ENCODE measurements at places on chromosomes 7 and 10. TPM values are rescaled to one million over a fixed set of nuclear protein-coding genes. Genes with fewer than 3 reads are reported as not detected.

The TSC22D4 gene
- polyA plus RNA-seq: 11.3 TPM

DNA sequence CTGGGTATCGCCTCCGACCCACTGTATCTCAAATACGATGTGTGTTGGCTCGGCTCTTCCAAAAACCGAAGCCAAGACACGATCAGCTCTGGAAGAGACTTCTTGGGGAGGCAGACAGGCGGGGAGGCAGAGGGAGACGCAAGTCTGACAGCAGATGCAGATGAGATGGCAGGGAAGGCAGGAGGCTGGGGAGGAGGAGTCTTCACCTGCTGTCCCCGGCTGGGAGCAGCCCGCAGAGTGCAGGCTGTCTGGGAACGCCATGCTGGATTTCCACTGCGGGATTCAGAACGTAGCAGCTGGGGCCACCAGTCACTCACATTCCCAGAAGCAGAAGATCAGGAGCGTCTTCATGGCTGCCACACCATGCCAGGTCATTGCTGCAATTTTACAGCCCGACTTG lies 29.4 kb downstream of the CTBP2 start:
- no peak for DNase-seq

- DNase-seq: no peak
These were observed 169.3 kb downstream of the FAM107B start for GRCh38 chr10:14605231-14605925.

DNA sequence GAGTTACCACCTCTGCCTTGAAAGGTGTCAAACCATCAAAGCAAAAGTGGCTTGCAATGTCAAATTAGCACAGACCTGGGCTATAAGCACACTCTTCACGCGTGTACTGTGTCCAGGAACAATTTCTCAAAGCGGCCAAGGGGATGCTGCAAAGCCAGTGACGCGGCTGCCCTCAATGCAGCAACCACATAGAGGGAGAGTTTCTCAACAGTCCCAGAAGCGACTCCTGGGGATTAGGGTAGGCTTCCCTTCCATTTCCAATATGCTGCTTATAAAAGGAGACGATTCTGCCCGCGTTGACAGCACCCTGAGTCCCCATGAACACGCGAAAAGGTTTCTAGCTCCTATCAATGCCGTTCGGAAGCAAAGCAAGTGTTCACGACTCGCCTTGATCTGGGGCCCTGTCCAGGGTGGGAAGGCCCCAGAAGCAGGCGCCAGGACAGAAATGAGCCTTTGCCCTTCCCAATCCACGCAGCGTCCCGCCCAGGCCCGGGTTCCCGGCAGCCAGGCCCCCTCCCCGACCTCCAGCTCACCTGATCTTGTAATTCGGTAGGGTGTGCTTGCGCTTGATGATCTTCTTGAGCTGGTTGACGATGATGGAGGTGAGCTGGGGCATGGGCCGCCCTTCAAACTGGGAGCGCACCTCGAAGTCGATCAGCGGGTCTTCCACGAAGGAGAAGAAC lies 1.3 kb downstream of the PDZD8 start:
- no peak for DNase-seq

The PPP1R9A gene
- polyA plus RNA-seq: not detected

DNA sequence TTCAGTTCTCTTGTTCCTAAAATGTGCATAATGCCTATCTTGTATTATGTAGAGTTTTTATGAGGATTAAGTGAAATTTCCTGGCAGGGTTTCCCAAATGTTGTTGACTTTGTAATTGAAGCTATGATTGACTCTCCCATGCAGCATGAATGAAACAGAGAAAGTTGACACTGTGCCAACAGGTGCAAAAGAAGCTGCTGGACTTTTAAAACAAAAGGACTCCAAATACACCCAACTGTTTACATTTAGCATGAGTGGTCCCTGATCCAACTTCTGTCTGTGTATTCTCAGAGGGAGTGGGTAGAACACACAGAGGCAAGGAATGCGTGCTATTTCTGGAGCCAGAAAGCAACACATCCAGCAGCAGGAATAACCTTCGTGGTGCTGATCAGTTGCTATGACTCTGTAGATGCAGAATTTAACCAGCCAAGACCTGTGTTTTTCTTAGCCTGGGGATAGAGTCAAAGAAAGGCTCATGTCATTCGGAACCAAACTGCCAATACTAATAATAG lies 14.4 kb upstream of the RBM20 start:
- DNase-seq: peak; percentile 62

DNA sequence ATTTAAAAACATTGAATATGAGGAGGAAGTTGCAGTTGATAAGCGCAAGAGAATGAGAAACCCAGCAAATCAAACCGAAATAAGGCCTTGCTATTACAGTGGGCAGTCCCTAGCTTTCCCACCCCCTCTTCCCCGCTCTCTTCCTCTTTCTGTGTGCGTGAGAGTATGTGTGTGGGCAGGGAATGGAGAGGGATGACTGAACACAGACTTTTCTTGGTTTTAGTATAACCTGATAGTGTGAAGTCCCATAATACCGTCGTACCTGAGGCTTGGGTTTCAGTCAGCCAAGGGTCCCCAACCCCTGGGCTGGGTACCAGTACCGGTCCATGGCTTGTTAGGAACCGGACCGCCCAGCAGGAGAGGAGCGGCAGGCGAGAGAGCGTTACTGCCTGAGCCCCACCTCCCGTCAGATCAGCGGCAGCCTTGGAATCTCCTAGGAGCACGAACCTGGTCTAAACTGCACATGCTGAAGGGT lies 255.3 kb downstream of the CELF2 start:
- DNase-seq: no peak

The SPDYE8 gene
- 0.10 TPM for polyA plus RNA-seq

DNA sequence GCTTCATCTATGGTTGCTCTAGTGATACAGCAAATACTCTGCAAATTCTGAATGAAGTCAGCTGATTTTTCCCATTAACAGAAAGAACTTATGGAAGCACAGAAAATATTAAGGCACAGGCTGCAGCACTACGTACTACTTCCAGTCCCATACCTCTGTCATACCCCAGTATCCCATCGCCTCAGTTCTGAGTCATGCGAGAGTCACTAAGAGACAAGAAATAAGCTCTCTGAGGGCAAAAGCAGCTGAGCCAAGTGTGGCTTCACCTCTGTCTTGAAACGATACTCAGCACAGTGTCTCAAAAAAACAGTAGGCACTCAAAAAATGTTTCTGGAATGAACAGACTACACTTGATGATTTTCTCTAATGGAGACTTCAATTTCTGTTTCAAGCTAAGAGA lies 48.2 kb downstream of the EZH2 start:
- DNase-seq: no peak

The EMX2 gene
- polyA plus RNA-seq: not detected

DNA sequence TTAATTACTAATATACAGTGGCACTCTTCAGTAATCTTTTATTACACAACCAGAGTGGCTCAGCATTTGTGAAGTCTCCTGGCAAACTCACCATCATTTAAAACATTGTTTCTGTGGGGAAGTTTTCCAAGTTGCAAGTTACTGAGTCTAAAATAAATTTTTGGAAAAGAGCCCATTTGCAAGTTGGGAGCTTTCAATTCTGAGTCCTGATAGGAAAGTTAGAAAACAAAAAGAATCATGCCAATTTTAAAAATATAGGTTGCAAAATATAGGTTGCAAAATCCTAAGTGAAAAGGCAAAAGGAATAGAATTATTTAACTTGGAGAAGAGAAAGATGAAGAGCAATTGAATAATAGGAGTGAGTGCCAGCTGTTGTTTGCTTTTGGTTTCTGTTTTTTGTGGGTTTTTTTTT lies 378.8 kb upstream of the C7orf33 start:
- DNase-seq: no peak

- no peak for DNase-seq
These were observed 230.1 kb upstream of the SEMA3E start for GRCh38 chr7:83879063-83879462.

The EPHA1 gene
- 0.09 TPM for polyA plus RNA-seq

The PRPS1L1 gene
- polyA plus RNA-seq: not detected

The GTF2IRD2 gene
- 23.0 TPM for polyA plus RNA-seq

GRCh38 chr10:78194539-78195402 lies 161.1 kb downstream of the RPS24 start:
- DNase-seq: no peak

The CALHM3 gene
- not detected for polyA plus RNA-seq

The ADARB2 gene
- not detected for polyA plus RNA-seq

The GNAT3 gene
- polyA plus RNA-seq: not detected

The GJD4 gene
- polyA plus RNA-seq: not detected

The YKT6 gene
- polyA plus RNA-seq: 124 TPM

- DNase-seq: no peak
These were observed 84.9 kb downstream of the MAP3K8 start for GRCh38 chr10:30518907-30519306.

GRCh38 chr7:1902231-1902855 lies 232.3 kb downstream of the ELFN1 start:
- DNase-seq: no peak

The SFRP4 gene
- polyA plus RNA-seq: not detected

DNA sequence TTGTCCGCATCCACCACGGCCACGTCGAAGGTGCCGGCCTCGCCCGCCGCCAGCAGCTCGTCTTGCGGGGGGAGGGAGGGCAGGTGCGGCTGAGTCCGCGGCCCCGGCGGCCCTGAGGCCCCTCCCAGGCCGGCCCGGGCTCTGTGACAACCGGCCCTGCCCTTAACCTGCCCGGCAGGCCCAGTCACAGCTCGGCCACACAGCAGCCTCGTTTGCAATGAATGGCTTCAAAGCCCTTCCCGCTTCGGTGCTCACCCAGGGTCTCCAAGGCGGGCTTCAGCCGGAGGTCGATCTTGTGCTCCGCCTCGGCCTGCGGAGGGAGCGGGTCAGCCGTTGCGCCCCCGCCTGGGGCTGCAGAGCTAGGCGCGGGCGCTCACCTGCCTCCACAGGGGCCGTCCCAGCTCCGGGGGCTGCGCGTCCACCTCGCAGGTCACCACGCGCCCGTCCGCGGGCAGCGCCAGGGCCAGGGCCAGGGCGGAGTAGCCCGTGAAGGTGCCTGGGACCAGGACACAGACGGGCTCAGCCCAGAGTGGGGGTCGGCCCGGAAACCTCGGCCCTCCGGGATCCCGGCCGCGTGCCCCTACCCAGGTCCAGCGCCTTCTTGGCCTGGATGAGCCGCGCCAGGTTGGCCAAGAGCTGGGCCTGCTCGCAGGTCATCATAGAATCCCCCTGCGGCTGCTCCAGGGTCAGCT lies 928 bp downstream of the COMTD1 start:
- no peak for DNase-seq

DNA sequence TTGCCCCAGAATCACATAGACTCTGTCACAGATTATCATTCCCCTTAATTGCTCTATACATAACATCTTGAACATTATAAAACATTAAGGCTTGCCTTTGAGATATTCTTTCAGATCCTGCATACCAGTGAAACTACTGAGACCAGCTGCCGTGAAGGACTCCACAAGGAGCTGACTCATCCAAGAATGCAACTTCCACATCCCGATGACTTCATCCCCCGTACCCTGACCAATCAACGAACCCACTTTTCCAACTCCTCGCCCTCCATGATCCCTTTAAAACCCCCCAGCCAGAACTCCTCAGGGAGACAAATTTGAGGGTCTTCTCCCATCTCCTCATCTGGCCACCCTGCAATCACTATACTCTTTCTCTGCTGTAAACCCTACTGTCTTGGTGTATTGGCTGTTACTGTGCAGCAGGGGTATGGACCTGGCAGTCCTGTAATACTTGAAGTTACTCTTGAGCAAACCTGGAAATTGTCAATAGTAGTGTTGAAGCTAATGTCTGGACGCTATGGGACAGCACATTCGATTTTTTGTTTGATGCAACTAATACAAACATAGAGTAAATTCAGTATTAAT lies 49.8 kb downstream of the HTR5A start:
- no peak for DNase-seq

DNA sequence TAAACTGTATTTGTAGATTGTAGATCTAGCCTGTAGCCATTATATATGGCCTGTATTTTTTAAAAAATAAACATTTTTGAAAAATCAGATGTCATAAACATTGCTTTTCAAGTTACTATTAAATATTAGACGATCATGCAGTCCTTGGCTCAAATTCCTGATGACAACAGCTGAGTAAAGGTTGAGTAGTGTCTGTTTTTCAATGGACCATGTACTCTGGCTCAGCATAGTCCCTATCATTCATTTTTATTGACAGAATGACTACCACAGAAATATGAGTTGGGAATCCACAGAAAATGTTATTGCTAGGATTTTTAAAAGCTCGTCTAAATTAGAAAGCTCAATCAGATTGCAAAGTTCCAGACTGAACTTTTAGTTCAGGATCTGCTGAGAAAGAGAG lies 145.4 kb downstream of the SORCS1 start:
- no peak for DNase-seq

The MEOX2 gene
- not detected for polyA plus RNA-seq

- no peak for DNase-seq
These were observed 21.0 kb upstream of the GRB10 start for GRCh38 chr7:50803359-50804337.

GRCh38 chr7:118109607-118110006 lies 74.4 kb upstream of the LSM8 start:
- DNase-seq: no peak

DNA sequence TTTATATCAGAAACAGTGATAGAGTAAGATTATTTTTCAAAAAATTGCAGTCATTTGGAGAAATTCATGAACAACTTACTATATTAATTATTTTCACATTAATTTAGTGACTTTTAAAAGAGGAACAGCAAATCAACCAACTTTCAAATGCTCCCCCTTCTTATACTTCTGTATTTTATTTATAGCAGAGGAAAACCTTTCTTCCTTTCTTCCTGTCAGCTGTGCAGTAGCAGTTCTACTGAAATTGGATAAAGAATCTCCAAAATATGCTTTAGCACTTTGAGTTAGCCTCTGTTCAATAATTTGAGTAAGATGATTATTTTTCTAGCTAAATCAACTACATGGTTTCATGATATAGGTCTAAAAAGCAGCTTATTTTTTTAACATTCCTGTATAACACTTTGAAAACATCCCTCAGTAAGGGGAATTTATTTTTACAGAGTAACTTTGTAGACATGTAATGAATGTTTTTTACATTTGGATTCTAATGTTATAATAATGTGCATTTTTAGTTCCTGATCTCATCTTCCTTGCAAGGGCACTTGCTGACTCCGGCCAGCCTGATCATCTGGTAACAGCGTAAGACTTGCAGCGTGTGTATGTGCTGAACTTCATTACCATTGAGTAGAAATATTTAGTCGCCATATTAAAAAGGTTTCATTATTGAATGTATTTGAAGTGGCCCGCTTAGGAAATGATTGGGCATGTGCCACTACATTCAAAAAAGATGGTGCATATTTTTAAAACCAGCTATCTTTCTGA lies 158.3 kb upstream of the HDAC9 start:
- DNase-seq: no peak

DNA sequence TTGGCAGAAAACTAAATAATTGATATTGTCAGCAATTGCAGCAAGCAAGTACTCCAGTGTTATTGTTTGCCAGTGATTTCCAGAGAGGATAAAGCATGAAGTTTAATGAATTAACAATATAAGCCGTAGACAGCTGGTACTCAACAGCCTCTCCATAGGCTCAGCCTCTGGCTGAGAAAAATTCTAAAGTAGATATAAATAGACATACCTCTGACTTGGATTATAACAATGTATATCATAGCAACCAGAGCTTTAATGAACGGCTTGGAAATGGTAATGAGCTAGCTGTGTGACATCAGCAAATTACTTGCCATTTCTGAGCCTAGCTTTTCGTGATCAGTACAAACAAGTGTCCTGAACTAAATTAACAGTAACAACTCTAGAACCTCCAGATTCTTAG lies 1055.4 kb upstream of the AUTS2 start:
- no peak for DNase-seq
